SW480 (cell line): ENCODE measurements at places on chromosomes 13 and 19.
A peak's percentile ranks its signal among the peaks of the same experiment; 100 is the strongest.

DNA sequence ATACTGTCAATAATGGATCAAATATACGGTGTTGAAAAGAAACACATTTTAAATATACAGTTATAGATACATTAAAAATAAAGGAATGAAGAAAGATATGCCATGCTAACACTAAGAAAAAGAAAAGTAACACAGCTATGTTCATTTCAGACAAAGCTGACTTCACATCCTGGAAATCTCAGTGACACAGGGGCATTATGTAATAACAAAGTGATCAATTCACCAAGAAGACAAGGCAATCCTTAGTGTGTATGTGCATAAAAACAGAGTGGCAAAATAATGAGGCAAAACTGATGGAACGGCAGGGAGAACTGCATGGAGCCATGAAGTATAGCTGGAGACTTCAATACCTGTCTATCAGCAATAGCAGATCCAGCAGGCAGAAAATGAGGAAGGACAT lies 13.1 kb downstream of the ZNF14 start:
- no peak for DNase-seq

DNA sequence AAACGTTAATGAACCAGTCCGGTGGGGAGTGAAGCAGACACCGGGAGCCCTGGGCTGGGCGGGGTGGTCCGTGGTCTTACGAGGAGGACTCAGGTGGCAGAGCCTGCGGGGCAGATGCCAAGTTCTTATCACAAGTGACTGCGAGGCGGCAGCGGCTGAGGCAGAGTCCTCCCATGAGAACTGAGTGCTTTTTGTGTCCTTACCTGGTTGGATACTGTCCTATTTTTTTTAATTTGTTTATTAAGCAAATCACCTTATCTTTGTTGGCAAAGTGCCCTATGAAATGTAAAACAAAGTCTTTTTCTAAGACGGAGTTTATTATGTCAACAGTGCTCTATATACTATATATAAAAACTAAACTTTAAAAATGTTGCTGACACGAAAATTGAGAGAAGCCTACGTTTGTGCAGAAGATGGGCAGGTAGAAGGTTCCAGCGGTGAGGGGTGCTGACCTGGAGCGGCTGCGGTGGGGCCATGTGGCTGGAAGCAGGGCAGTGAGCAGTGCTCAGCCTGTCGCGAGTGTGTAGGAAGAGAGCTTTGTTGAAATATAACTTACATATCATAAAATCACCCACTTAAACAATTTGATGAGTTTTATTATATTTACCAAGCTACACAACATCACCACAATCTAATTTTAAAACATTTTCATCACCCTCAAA lies 82.2 kb downstream of the ATP11A start:
- no peak for DNase-seq

DNA sequence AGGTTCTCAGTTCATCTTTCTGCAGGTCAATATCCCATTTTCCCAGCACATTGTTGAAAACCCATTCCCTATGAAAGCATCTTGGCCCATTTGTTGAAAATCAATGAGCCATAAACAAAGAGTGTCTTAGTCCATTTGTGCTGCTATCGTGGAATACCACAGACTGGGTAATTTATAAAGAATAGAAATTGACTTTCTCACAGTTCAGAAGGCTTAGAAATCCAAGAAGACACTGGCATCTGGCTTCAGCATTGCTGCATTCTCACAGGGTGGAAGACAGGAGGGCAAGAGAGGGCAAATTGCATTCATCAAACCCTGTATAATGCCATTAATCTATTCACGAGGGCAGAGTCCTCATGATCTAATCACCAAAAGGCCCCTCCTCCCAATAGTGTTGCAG lies 34.1 kb downstream of the ZNF823 start:
- DNase-seq = no peak

- DNase-seq = no peak
Measured at GRCh38 chr19:18860725-18861124, 29.0 kb downstream of the UPF1 start.

DNA sequence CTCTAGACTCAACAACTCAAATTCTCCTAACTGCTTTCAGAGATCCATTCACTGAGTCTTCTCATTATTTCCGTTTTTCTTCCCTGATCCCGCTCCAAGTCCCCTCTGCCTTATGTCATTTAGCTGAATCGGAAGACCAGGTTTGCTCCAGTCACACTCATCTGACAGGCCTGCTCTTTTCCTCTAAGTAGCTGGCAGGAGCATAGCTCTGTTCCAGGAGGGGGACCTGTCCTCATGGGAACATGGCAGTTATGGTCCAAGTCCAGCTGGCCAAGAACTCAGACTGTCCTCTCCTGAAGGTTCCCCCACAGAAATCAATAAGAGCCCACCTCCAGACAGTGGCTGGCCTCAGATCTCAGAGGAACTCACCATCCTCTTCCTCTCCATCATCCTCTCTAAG lies 130.9 kb upstream of the SERP2 start:
- no peak for DNase-seq

GRCh38 chr13:38412266-38412665 lies 62.6 kb downstream of the UFM1 start:
- no peak for DNase-seq

- DNase-seq = no peak
Measured at GRCh38 chr13:87887459-87888123, 216.4 kb downstream of the SLITRK5 start.

DNA sequence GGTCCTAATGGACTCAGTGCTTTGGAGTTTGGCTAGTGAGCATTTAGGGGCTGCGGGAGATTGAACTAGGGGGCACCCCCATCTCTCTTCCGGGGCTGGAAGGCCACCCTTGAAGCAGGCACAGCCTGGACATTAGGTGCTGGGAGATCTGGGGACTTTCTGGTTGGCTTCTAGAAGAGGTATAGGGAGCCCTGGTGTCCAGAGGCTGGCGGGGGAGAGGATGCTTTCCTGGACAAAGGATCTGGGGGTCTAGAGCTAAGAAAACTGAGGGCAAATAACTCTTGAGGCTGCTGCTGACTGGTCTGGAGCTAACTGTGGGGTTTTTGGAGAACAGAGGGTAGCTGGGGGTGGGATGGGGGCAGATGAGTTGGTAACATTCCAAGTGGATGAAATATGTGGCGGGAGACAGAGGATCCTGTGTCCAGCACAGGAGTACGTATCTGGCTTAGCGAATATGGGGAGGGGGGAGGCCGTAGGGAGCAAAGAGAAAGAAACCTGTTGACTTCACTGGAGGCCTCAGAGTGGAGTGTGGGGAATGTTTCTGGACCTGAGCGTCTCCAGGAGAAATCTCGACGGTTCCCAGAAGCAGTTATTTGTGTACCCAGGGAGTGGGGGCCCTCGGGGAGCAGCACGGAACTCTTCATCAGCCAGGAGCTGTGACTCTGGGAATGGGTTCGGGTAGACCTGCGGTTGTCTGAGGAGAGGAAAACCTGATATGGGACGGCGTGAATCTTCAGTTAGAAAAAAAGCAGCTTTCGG lies 1.4 kb downstream of the HNRNPUL1 start:
- DNase-seq = no peak

GRCh38 chr19:45824041-45824471 lies 8.9 kb upstream of the RSPH6A start:
- DNase-seq = no peak

GRCh38 chr13:50222569-50223332 lies 207.5 kb downstream of the KCNRG start:
- DNase-seq = no peak

DNA sequence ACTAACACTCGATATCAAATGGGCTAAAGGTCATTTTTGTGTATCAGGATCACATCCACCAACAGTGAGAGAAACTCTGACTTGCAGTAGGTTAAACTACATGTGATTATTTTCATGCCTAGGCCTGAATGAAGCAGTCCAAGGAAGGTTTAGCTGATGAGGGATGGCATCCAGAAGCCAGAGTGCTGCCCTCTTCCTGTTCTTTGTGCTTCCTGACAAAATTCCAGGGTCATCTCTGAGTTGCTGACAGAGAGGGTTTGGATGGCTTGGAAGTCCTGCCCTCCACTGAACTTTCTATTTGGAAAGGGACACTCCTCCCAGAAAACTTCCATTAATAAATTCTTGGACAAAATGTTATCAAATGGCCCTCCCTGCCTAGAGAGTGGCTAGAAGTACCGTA lies 728.3 kb upstream of the SLC10A2 start:
- no peak for DNase-seq

DNA sequence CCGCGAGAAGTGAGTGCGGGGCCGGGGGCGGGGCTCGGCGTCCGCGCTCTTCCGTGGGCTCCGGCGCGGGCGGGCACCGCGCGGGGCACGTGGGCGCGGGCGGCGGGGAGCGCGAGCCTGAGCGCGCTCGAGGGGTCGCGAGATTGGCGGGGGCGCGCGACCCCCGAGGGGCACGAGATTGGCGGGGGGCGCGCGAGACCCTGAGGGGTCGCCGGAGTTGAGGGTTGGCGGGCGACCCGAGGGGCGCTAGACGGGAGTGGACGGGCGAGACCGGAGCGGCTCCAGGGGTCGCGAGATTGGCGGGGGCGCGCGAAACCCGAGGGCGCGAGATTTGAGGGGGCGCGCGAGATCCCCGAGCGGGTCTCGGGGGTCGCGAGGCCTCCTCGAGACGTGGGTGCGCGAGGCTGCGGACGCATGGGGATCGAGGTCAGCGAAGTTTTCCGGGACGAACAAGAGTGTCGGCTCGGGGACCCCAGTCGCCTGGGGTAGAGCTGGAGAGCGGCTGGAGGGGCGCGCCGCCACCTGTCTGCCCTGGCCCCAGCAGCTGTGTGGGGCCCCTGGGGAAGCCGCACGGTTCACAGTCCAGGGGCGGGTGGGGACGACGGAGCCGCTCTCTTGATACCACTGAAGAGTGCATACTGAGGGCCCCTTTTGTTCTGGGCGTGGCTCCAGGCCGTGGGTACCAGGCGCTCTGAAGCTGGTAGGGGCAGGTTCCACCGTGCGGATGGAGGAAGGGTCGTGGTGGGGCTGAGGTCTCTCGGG lies 682 bp downstream of the SSBP4 start:
- DNase-seq = peak; percentile 49

- no peak for DNase-seq
Measured at GRCh38 chr13:73136776-73137175, 78.0 kb downstream of the KLF5 start.

DNA sequence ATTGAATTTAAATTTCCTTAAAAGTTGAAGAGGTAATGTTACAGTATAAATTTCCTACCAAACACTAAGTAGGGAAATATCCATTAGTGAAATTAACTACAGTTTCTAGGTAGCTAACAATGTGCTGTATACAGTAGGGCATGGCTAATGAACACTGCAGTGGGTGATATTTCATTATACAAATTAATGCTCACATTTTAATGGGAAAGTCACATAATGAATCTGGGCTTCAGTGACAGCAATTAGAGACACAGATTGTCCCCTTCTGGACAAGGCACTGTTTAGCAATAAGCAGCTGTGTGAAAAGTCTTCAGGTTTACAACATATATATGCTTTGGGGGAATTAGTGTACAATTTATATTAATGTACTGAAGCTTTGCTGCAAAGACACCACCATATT lies 169.4 kb downstream of the ZNF536 start:
- no peak for DNase-seq

GRCh38 chr19:28403690-28404089 lies 809.3 kb downstream of the UQCRFS1 start:
- DNase-seq = no peak

GRCh38 chr19:46974181-46974580 lies 45.5 kb upstream of the NPAS1 start:
- no peak for DNase-seq

DNA sequence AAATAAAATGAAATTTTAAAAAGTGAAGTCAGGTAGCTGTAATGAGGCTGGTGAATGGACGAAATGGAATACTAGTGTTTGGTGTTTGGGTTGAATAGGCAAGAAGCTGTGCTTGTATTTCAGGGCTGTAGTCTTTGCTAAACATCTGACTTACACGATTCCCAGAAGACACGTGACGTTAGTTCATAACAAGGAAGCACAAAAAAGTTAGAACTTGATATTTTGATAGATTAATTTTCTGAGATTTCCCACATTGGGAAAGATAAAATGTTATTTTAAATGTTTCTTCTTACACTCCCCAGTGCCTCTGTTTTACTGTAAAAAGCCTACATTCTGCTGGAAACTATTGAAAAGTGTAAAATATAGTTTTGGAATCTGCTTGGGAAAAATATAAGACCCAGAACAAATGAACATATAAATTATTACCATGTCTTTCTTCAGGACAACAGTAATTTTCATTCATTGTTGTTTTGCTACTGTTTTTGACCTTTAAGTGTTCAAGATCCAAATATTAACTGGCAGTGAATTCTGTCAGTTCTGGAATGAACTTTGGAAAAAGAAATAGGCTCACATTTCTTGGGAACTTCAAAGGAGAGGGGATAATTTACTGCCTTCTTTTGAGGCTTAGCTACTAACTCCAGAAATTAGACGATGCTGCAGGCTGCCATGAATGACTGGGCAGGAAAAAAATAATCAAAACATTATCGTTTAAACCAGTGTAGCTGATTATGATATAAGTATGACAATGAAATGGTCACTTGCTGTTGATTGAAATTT lies 241.3 kb downstream of the SLITRK6 start:
- DNase-seq = no peak

DNA sequence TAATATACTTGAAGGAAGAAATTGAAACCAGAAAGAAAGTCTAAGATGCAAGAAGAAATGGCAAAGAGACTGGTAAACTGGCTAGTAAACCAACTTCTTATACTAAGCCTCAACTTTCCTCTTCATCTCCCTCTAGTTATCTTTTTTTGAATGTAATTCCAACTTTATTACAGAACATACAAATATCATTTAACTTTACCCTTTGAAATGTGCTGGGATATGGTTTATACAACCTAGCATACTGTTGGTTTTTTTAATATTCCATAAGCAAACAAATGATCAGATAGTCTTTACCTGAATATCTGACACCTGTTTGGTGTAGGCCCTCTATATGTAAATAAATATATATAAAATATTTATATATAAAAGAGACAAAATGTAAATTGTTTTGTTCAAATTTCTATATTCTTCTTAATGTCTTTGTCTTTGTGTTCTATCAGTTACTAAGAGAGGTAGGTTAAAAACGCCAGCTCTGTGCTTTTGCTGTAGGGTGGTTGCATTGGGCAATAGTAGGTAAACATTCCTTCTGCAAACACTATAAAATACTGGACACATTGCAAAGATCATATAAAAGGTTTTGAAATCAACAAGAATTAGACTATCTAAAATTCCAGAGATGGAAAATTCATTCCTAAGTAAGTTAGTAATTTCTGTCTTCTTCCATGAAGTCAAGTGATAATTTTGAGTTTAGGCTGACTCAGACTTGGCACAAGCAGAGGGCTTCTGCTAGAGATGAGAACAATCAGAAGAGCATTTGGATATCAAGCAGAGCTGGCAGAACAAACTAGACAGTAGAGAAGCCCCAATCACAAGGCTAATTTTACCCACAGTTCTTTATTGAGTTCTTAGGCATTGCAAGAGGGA lies 383.3 kb downstream of the RFC3 start:
- no peak for DNase-seq

DNA sequence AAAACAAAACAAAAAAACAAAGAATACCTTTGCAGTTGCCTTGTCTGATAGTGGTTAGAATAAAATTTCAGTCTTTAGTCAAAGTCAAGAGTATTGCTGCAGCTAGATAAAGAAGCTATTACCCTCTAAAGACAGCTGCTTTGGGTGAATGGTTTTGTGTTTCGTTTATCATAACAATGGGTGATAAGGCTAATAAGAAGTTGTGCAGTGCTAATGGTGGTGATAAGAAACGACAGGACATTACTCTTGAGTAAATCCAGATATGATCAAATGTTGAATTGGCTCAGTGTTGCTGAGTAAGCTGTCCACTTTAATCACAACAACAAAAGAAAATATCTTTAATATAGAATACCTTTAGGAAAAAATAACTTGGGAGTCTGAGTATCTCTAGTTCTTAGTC lies 1825.3 kb downstream of the SLITRK5 start:
- no peak for DNase-seq

- peak; percentile 72 for DNase-seq
Measured at GRCh38 chr19:48190288-48190884, 19.9 kb downstream of the ZSWIM9 start.

- no peak for DNase-seq
Measured at GRCh38 chr13:63643543-63643942, 2227.9 kb upstream of the PCDH20 start.
